ENCODE measurements at places on chromosomes 11 and 22.

GRCh38 chr11:10564696-10565318 is 3.7 kb downstream of the LYVE1 start:
- DNase-seq, result peak; percentile 60

DNA sequence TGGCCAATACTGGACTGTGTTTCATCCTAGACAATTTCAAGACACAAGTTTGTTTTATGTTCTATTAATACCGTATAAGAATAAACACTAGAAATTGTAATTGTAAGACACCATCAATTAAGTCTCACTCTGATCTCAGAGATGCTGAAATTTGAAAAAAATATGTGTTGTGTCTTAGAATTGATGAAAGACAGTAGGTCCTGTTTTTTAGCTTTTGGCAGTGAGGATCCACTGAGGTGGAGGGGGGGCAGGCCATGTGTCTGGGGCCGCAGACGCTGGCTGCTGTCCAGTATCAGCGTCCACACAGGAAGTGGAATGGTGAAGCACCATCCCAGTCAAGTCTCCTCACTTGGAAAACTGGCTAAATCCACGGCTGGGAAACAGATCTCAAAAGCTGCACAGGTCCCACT is 22.5 kb upstream of the ALG8 start:
- peak; percentile 43 for DNase-seq

DNA sequence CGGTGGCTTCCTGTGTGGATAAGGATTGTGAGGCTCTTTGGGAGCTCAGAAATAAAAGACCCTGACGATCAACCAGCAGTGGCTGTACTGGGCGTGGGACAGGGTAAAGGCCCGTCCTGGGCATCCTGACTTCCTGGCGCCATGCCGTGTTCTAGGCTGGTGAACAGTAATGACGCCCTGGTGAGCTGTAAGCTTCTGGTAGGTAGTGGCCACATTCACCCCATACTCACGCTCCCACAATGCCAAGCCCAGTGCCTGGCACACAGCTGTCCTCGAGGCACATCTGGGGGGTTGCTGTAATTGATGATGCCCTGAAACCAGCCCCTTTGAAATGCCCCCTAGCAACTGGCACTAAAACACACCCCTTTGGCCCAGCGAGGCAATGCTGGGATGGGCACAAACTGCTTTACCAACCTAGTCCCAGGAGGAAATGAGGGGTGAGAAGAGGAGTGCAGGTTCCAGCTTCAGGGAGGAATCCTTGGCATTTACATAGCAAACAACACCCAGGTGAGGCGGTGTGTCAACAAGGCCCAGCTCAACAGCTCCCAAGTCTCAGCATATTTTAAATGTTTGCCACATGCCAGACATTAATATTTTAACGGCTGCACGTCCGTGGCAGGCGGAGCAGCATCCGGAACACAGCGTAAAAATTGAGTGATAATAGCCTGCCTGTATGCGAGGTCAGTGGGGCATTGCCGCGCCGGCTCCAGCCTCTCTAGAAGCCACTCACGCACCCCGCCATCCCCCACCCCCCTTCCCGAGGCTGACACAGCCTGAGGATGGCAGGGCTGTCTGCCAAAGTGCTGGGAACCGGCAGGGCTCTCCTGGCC is 79.3 kb downstream of the DSCAML1 start:
- DNase-seq, result no peak

GRCh38 chr22:23376256-23376655 is 195.9 kb downstream of the BCR start:
- no peak for DNase-seq

DNA sequence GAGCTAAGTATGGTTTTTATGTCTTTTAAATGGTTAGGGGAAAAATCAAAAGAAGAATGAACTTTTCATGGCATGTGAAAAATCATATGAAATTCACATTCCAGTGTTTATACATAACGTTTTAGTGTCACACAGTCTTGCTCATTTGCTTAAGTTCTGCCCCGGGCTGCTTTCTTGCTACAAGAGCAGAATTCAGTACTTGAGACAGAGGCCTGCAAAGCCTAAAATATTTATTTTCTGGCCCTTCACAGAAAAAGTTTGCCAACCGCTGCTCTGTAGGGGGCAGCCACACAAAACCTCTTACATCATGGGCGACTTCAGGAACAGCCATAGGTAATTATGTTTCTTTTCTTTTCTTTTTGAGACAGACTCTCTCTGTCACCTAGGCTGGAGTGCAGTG is 1.0 kb upstream of the ATG2A start:
- DNase-seq, result peak; percentile 75

DNA sequence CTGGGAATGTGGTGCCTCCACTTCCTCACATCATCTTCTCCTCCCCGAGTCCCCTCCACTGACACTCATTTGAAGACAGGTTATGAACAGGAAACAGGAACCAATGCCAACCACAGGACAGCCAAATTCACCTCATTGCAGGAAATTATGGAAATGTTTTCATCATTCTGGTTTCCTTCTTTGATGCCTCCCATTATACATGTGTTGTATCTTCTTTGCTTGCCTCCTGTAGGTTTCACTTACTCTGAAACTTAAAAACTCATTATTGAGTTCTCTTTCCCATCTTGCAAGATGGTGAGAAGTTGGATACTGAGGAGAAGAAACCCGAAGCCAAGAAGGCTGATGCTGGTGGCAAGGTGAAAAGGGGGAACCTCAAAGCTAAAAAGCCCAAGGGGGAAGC is 108.5 kb downstream of the PHF21B start:
- DNase-seq, result peak; percentile 9

- no peak for DNase-seq
Measured at GRCh38 chr11:100235085-100235484, 452.0 kb upstream of the ARHGAP42 start.

GRCh38 chr11:63765688-63766241 is 2.8 kb downstream of the ZFTA start:
- no peak for DNase-seq

GRCh38 chr11:1777737-1778136 is 14.0 kb upstream of the CTSD start:
- DNase-seq, result no peak

DNA sequence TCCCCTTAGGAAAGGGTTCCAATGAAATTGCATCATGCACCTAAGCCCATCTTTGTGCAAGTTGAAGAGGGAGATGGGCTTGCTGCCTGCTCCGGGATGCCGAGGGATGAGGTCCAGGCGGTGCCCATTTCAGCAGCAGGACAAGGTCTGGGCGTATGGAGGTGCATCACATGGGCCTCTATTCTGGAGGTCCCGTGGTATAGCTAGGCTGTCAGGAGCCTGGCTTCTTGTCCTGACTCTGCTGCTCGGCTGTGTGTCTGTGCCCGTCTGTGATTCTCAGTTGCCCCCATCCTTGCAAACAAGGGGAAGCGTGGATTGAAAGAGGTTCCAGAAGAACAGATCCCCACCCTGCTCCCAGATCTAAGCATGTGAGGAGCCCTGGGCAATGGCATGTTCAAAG is 130.0 kb downstream of the OSBP2 start:
- no peak for DNase-seq

GRCh38 chr11:119236490-119236889 is 30.4 kb downstream of the CBL start:
- DNase-seq, result peak; percentile 52

DNA sequence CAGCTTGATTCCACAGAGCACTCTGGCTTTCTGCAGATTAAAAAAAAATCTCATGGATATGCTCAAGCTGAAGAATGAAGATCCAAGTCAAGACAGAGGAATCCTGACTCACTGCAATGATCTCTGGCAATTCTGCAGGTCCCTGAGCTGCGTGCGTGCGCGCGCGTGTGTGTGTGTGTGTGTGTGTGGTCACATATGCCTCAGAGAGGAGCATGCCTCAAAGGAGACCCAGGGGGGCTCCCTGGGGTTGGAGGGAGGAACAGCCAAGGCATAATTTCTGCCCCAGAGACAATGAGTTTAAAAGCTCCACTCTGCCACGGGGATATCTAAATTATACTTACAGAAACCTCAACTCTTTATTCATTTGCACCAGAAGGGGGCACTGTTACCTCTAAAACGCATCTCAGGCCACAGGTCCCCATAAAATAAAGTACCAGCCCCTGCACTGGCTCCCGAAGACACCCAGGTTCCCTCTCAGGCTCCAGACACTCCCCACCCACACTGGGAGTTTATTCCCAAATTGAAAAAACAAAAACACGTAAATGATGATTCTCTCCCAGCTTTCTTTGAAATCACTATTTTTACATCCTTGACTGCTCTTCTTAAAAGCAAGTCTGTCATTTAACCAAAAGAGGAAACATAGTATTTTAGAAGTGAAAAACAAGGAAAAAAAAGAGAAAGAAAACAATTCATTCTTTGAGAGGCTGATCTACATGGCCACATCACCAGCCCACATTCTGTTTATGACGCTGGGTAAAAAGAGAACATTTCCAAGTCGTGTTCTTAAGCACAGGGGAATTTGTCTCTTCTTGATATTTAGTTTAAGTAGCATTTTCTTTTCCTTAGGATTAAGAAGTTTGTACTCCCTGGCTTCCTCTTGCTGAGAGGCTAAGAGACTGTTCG is 401.0 kb downstream of the LARGE1 start:
- peak; percentile 75 for DNase-seq

GRCh38 chr11:11025087-11025486 is 167.2 kb upstream of the ZBED5 start:
- peak; percentile 73 for DNase-seq

GRCh38 chr11:444396-445144 is 2.8 kb upstream of the ANO9 start:
- DNase-seq, result peak; percentile 52

- peak; percentile 67 for DNase-seq
Measured at GRCh38 chr11:1050581-1051355, 14.2 kb upstream of the MUC6 start.

DNA sequence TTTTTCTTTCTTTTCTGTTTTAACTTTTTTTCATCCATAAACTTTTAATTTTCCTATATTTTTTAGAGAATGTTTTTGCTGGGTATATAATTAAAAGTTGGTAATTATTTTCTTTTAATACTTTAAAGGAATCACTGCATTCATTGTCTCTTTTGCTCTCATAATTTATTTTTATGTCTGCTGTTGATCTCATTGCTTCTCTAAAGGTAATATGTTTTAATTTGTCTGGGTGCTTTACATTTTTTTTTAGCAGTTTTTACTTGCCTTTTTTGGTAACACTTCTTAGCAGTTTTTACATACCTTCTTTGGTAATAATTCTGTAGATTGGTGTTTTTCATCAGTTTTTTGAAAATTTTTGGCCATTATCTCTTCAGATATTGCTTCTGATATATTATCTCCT is 89.4 kb upstream of the BMAL1 start:
- DNase-seq, result no peak

All from cardiac fibroblast (primary cell).